ENCODE measurements at places on chromosomes 16 and 17. TPM values are rescaled to one million over a fixed set of nuclear protein-coding genes. Genes with fewer than 3 reads are reported as not detected.

GRCh38 chr17:41527063-41528023 is 765 bp downstream of the KRT19 start:
- no peak for DNase-seq
- no peak overlapping the region for H3K27ac ChIP-seq
- H3K4me1 ChIP-seq: peaks cover 4% of the 10 kb centered on the region
- no peaks in the 10 kb centered on the region for H3K36me3 ChIP-seq
- peak overlapping the region; percentile 18 for H3K4me3 ChIP-seq

GRCh38 chr17:57856792-57857620 is 7.2 kb upstream of the MRPS23 start:
- peaks cover 5% of the 10 kb centered on the region for H3K27me3 ChIP-seq
- no peak overlapping the region for H3K4me3 ChIP-seq
- H3K4me1 ChIP-seq: peaks cover 26% of the 10 kb centered on the region
- no peak for DNase-seq
- H3K27ac ChIP-seq: no peak overlapping the region

DNA sequence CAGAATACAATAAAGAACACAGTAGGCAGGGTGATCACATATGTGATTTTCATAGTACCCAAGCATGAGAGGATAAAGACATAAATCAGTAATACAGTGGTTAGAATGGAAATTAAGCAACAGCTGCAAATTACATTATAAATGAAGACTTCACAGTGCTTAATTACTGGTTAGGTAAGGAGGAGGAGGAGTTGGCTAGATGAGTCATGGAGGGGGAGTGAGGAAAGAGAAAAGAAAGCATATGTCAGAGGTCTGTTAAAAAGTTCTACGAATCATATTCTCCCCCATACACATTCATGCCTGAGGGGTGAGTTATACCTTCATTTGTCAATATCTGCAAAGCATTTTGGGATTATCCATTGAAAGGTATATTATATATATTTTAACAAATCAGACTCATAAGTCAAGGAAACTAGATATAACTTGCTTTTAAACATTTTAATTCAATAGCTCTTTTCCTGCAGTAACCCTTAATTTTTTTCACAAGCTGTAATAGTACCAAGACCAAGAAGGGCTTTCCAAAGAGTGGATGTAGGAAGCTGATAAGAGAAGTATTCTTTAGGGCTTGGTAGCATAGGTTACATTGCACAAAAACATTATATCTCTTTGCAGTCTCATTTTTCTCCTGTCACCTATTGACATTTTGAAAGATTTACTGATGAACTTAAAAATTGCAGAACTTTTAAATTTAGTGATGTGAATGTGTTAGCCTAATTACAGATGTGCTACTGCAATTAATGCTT is 99.3 kb downstream of the STXBP4 start:
- H3K36me3 ChIP-seq: no peaks in the 10 kb centered on the region
- no peak overlapping the region for H3K27ac ChIP-seq
- no peaks in the 10 kb centered on the region for H3K27me3 ChIP-seq
- H3K4me1 ChIP-seq: no peaks in the 10 kb centered on the region
- no peak overlapping the region for H3K4me3 ChIP-seq

GRCh38 chr16:1858189-1858865 is 13.6 kb downstream of the MEIOB start:
- H3K4me1 ChIP-seq: no peaks in the 10 kb centered on the region
- H3K36me3 ChIP-seq: no peaks in the 10 kb centered on the region
- no peak overlapping the region for H3K4me3 ChIP-seq
- DNase-seq: no peak

- H3K4me1 ChIP-seq: no peaks in the 10 kb centered on the region
- H3K27ac ChIP-seq: no peak overlapping the region
- H3K36me3 ChIP-seq: no peaks in the 10 kb centered on the region
- DNase-seq: no peak
- peaks cover 30% of the 10 kb centered on the region for H3K27me3 ChIP-seq
Observed at GRCh38 chr16:12900156-12900555, 1.2 kb upstream of the SHISA9 start.

- H3K36me3 ChIP-seq: no peaks in the 10 kb centered on the region
- H3K27ac ChIP-seq: no peak overlapping the region
Observed at GRCh38 chr16:56212144-56212543, 20.9 kb downstream of the GNAO1 start.

GRCh38 chr17:32519228-32520103 is 32.7 kb downstream of the CDK5R1 start:
- DNase-seq: peak; percentile 94
- H3K36me3 ChIP-seq: no peaks in the 10 kb centered on the region
- H3K4me1 ChIP-seq: peaks cover 22% of the 10 kb centered on the region
- peak overlapping the region; percentile 44 for H3K27ac ChIP-seq

GRCh38 chr17:71229070-71229469 is 891.8 kb upstream of the SOX9 start:
- DNase-seq: no peak
- H3K27ac ChIP-seq: no peak overlapping the region
- no peak overlapping the region for H3K4me3 ChIP-seq
- H3K4me1 ChIP-seq: no peaks in the 10 kb centered on the region
- no peaks in the 10 kb centered on the region for H3K36me3 ChIP-seq

CCDC200 gene
- polyA plus RNA-seq: 0.17 TPM

UBE2Z gene
- polyA plus RNA-seq: 33.6 TPM

SLC6A2 gene
- not detected for polyA plus RNA-seq

FOXJ1 gene
- not detected for polyA plus RNA-seq

KRTAP9-9 gene
- not detected for polyA plus RNA-seq

Measured in spleen (tissue), 13 donors.